ENCODE measurements at places on chromosomes 6 and 20. TPM values are rescaled to one million over a fixed set of nuclear protein-coding genes. Genes with fewer than 3 reads are reported as not detected.
A peak's percentile ranks its signal among the peaks of the same experiment; 100 is the strongest.

- H3K4me1 ChIP-seq, result peaks cover 8% of the 10 kb centered on the region
- no peaks in the 10 kb centered on the region for H3K27me3 ChIP-seq
Observed at GRCh38 chr20:33570743-33571142, 80.8 kb downstream of the CBFA2T2 start.

- H3K4me1 ChIP-seq, result peaks cover 9% of the 10 kb centered on the region
- no peaks in the 10 kb centered on the region for H3K27me3 ChIP-seq
- H3K27ac ChIP-seq, result no peak overlapping the region
- no peak for DNase-seq
Observed at GRCh38 chr6:122799140-122799745, 10.2 kb downstream of the SMPDL3A start.

- peaks cover 51% of the 10 kb centered on the region for H3K4me1 ChIP-seq
- H3K4me3 ChIP-seq, result peak within 1 kb of the TSS; percentile 72
- H3K27me3 ChIP-seq, result peaks cover 100% of the 10 kb centered on the region
- peak within 1 kb of the TSS; percentile 77 for H3K27ac ChIP-seq
Observed at GRCh38 chr6:125749173-125749864, at the start of gene HEY2. HEY2 (plus strand) TSS chr6:125749632; CDS start chr6:125749777, 145 bp downstream.

DNA sequence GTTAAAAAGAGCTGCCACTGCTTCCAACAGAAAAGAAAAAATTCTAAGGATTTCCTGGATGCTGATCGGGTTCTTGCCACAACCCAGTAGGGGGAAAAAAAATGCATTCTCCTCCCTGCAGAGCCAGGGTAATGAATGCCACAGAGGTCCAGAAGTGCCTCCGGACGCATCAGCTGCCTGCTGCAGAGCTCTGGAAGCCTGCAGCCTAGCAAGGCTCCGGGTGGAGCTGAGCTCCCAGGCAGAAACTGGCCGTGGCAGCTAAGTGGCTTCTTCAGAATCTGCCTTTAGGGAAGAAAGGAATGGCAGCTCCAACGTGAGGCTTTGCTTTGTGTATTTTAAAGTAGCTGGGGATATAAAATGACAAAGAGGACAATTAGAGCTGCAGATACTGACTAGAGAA is 155.0 kb downstream of the CFAP61 start:
- H3K27ac ChIP-seq, result no peak overlapping the region
- H3K36me3 ChIP-seq, result no peaks in the 10 kb centered on the region
- H3K4me1 ChIP-seq, result no peaks in the 10 kb centered on the region
- no peak for DNase-seq

SMIM29 gene
- total RNA-seq, result 35.7 TPM
